Stimulated activated CD4-positive, alpha-beta T cell treated with anti-CD3 and anti-CD28 coated beads, Interleukin-12 subunit alpha, Interleukin-12 subunit beta, amount 100 ng/mL, for 4 hours (primary cell): ENCODE measurements at places on chromosomes 7 and 10.

DNA sequence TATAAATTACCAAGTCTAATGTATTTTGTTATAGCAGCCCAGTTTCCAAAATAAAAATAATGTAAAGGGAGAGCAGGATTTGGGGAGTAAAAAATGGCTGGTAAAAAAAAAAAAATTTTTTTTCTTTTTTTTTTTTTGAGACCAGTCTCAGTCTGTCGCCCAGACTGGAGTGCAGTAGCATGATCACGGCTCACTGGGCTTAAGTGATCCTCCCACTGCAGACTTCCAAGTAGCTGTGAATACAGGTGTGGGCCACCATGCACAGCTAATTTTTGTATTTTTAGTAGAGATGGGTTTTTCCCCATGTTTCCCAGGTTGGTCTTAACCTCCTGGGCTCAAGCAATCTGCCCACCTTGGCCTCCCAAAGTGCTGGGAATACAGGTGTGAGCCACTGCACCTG lies 4.8 kb upstream of the LSM8 start:
- DNase-seq = no peak

DNA sequence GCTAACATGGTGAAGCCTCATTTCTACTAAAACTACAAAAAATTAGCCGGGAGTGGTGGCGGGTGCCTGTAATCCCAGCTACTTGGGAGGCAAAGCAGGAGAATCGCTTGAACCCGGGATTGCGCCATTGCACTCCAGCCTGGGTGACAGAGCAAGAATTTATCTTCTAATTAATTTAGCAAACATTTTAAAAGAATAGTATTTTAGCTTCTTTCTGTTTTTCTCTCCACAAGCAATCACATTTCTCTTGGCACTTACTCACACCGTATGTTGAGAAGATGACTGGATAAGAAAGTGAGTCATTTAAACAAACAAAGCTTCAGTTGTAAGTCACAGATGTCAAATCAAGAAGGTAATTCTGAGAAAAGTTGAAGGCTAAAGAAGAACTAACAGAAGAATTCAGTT lies 264.0 kb downstream of the ARL4A start:
- DNase-seq = no peak

DNA sequence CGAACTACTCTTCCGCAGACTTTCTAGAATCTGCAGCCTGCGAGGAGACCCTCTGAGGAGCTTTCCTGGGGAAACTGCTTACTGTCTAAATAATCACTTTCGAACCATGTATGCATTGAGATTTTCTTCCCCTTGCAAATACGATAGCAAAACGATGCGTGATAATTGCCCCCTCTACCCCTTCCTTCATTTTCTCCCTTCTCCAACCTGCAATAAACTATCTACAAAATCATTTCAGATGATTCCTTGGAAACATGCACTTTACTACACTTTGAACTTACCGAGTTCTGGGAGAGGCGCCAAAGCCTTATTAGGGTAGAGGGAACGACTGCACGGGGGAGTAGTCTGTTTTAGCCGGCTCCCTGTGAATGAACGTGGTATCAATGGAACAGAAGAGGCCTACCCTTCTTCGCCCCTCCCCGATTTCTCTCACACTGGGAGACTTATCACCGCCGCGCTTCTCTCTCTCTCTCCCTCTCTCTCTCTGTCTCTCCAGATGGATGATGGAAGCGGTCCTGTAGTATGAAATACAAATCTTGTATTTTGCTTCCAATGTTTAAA lies at the start of gene FGFBP3:
Gene FGFBP3 (minus strand): TSS at position 370 of the 561 bp plus-strand sequence. CDS start 517 bp downstream, outside the sequence.
- peak; percentile 21 for DNase-seq

DNA sequence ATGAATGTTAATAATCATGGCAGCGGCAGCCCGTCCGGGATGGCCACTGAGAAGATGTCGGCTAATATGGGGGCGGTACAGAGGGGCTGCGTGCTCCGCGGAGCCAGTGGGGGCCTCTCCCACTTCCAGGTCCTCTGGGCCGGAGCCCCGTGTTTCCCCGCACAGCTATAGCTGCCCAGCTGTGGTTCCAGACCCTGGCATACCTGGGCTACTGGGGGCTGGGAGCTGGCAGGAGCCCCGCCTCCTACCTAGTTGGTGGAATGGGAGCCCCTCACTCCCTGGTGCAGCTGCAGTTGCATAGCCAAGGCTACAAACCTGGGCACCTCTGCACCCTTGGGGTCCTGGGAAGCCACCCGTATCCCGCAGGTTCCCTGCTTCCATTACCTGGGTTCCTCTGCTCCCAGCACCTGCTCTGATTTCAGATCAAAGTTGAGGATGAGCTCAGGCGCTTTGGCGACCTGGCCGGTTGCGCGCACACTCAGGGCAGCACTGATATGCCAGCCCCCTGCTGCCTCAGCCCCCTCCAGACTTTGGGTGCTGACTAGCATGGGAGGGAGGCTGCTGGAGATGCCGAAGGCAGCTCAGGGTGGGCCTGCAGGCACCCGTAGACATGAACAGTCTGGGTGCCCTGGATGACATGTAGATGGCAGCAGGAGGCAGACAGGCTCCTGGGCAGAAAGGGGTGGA lies 236.5 kb upstream of the SEMA3D start:
- DNase-seq = no peak

DNA sequence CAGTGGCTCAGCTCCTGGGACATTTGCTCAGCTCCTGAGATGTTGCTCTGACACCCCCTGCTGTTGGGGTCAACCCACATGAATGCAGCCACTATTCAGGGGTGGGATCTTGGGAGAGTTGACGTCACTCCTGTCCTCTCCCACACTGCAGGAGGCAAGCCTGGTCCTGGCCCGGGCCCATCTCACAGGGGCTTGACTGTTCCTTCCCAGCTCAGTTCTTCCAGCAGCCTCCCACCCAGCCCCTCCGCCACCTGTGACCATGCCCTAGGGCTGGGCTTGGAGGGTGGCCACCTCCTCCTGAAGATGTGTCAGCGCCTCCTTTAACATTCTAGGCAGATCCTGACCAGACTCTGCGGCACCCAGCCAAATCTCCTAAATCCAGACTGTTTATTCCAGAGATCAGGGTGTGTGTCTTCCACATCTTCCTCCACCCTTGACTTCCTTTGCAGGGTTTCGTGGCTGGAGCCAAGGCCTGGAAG lies 19.1 kb upstream of the OPALIN start:
- DNase-seq = no peak

DNA sequence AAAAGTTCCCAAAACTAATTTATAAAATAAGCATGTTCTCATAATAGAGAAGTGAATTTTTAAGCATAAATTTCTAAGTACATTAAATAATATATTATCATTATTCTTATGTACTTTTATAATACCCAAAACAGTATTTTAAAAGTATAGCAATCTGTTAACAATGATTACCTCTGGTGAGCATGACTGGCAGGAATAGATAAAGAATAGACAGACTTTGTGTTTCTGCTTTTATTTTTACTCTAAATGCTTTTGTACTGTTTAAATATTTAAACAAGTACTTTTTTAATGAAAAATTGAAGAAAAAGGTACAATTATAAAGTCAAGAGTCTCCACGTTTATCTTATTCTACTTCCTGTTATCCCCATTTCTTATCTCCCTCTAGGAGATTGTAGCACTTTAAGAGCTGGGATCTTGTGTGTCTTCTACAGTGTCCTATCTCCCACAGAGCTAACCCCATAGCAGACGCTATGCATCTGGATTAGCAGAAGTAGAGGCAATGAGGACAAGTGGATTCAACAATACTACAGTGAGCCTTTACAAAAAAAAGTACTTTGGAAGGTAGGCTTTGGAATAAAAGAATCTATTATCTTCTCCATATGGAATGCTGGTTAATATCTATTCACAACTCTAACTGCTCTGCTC lies 42.9 kb downstream of the IDE start:
- no peak for DNase-seq

- DNase-seq = no peak
Measured at GRCh38 chr7:158047391-158048059, 540.1 kb downstream of the PTPRN2 start.

GRCh38 chr7:55966851-55967250 lies 2.5 kb downstream of the NIPSNAP2 start:
- DNase-seq = no peak

DNA sequence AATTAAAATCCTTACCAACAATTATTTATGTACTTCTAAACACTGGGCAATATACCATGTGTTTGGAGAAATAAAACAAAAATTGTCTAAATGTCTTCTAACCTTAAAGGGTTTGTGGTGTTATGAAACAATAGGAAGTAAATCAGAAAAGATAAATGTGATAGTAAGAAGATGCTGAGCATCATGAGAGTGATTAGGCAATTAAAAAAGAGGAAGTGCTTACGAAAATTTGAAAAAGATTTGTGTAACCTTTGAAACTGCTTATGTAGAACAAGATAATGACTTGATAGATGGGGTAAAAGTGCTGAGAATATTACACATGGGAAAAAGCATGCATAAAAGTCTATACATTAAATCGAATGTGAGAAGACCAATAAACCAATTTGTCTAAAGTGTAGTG lies 573.4 kb upstream of the CNTNAP2 start:
- DNase-seq = no peak

GRCh38 chr7:112400141-112400540 lies 50.1 kb upstream of the IFRD1 start:
- DNase-seq = no peak

DNA sequence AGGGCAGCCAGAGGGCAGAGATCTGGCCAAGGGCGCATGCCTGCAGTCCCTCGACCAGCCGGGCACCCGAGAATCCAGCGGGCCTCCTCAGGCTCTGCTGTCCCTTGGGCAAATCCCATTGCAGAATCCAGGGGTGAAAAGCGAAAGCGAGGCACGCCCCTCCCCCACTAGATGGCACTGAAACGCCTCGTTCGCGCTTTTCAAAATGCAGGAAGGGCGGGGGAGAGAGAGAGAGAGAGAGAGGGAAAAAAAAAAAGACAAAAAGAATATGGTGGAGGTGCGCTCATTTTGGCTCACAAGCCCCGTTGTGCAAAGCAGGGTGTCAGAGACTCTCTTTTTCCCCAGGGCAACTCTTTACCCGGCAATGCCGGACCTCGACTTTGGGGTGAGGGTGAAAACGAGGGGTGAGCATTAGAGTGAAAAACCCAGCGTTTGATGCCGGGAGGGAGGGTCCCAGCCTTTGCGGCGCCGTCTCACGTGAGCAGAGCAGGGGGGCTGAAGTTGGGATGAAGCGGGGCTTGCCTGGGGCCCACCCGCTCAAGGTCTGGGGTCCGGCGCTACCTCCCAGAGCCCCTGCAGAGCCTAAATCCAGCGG lies 2.5 kb upstream of the TMEM178B start:
- DNase-seq = peak; percentile 20

DNA sequence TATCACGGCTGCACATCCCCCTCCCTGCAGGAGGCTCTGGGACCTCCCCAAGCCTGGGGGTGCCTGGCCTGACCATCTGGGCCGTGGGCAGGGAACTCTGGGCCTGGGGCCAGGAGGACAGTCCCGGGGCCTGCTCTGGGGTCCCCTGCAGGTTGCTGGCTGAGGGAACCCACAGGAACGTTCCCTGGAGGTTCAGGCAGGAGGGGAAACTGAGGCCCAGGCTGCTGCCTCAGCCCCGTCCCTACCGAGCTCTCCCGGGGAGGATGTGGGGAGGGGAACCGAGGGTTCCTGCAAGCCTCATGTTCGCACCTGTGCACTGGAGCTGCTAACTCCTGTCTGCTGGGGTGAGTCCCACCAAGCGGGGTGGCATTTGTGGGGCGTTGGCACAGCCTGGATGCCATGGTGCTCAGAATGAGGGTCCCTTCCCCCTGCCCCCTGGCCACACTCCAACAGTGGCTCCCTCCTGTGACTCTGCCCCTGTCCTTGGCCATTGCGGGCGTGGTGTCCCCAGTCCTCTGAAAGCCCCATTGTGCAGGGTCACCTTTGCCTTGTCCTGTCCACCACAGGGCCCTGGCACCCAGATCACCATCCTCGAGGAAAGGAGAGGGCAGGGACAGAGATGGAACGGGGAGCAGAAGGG lies 9.4 kb downstream of the ELFN1 start:
- no peak for DNase-seq

DNA sequence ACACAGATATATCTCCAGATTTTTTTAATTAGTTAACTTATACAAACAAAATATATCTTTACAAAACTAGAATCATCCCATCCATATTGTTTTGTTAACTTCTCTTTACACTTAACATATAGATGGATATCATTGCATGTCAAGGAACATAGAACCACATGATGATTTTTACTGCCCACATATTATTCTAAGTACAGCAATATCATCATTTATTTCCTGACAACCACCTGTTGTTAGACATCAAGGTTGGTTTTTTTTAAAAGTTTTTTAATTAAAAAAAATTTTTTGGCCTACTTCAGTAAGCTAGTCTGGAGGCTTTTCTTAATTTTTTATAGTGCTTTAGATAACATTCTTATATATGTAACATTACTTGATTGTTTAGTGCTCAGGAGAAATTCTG lies 38.9 kb upstream of the BAMBI start:
- no peak for DNase-seq

GRCh38 chr7:35249537-35249907 lies 4.4 kb downstream of the TBX20 start:
- no peak for DNase-seq

GRCh38 chr10:85888004-85888403 lies 478.6 kb downstream of the GRID1 start:
- no peak for DNase-seq

GRCh38 chr7:131869169-131869844 lies 312.9 kb upstream of the PODXL start:
- no peak for DNase-seq

DNA sequence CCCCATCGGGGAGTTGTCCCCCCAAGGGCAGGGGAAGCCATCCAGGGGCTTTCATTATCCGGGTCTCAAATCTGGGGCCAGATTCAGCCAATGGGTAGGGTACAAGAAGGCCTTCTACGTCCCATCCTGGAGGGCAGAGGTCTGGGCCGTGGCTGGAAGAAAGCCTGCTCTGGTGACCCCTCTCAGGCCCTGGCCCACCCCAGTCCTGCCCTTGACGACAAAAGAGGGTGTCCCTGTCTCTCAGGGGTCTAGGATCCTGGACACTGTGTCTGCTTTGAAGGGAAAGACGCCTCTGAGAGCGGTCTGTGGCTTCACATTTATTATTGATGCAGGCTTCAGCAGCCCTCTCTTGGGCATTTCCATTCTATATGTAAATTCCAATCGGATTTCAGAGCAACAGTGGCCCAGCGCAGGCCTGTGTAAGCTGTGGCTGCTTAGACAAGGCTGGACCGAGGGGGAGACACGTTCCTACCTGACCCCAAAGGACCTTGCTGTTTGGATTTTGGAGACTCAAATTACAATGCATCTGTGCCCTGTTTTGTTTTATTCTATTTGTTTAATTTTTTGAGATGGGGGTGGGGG lies 83.2 kb upstream of the BAIAP2L1 start:
- DNase-seq = no peak

DNA sequence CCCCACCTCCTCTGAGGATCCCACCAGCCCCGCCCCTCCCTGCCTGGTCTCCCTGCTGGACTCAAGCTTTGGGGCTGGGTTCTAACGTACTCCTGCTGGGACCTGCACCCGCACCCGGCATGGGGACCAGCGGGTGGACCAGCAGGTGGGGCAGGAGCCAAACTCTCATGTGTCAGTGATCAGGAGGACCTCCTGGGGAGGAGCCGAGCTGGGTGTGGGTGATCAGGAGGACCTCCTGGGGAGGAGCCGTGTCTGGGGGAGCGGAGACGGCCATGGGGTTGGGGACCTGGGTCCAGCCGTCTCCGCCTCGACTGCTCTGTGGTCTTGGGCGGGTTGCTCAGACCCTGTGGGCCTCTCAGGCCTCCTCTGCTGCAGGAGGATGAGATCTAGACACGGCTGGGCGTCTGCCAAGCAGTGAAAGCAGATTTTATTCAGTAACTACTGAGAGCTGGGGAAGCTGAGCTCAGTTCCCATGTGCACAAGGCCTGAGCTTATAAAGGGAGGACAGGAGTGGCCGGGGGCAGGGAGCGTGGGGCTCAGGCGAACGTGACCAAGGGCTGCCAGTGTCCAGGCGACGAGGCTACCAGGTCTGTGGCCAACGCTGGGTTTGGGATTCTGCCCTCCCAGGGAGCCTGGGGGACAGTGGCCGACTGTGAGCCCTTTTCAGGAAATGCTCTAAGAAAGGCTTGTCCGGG lies 33.6 kb upstream of the UTF1 start:
- DNase-seq = no peak

- no peak for DNase-seq
Measured at GRCh38 chr7:16657656-16658279, 11.8 kb downstream of the BZW2 start.
